Fibroblast of skin of right biceps (primary cell): ENCODE measurements at places on chromosomes 7 and 10.

- no peak for DNase-seq
These were observed 85.8 kb downstream of the AGMO start for GRCh38 chr7:15475808-15476530.

DNA sequence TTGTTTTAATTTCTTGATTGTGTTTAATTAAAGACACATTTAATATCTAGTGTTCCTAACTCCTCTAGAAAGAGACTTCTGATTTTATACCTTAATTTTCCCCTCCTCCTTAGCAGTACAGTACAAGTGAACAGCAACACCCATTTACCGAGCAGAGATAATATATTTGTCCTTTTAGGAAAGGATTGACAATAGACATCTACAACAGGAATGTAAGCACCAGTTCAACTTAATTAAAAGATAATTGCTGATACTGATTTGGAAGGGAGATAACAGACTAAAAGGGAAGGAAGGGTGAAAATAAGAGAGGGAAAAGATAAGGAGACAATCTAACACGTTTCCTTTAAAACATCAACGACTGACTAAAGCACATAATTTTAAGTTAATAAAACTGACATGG is 119.3 kb downstream of the SRPK2 start:
- DNase-seq = no peak

GRCh38 chr10:129514568-129515451 is 47.8 kb downstream of the MGMT start:
- no peak for DNase-seq

- no peak for DNase-seq
These were observed 33.3 kb upstream of the ORC5 start for GRCh38 chr7:104241135-104241534.

DNA sequence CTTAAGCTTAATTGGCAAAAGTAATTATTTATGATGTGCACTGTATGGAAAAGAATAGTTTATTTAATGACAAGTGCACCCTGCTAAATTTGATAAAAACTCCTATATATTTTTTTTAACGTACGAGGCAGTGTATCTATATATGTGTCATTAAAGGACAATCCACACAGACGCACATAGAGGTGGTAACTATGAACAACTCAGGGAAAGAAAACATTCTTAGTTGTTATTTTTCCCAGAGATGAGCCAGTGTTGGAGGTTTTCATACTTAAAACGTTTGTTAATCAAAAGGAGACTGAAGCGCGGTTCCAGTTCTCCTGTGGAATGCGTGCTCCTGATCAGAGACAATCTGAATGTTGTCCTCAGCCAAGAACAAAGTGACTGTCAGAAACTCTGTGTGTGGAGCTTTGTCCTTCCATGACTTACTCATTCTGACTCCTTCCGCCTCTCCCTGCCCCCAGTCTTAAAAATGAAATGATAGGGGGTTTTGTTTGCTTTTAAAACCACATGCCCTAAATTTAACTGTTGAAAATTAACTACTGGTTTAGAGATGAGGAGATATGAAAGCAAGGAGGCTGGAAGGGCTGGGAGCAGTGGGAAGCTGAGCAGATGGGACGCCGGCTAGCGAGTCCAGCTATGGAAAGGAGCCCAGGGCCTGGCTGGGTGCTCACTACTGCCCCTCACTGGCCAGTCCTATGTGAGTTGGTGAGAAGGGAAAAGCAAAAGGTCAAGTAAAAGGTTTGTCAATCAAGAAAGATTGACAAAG is 99.6 kb downstream of the SVIL start:
- peak; percentile 94 for DNase-seq

DNA sequence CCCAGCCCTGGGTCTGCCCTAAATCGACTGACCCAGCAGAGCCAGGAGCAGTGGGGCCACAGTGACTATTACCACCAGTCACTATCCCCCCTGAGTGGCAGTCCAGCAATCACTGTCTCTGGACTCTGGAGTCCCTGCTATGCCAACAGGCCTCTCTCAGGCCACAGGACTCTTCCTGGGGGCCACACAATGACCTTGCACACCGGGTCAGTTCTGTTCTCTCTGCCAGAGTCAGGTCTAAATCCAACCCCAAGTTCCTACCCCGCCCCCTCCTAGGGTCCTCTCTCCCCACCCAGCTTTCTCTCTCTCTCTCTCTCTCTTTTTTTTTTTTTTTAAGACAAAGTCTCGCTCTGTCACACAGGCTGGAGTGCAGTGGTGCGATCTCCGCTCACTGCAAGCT is 21.6 kb downstream of the GRID2IP start:
- DNase-seq = no peak

GRCh38 chr7:131106681-131107336 is 220.9 kb upstream of the MKLN1 start:
- DNase-seq = peak; percentile 32

DNA sequence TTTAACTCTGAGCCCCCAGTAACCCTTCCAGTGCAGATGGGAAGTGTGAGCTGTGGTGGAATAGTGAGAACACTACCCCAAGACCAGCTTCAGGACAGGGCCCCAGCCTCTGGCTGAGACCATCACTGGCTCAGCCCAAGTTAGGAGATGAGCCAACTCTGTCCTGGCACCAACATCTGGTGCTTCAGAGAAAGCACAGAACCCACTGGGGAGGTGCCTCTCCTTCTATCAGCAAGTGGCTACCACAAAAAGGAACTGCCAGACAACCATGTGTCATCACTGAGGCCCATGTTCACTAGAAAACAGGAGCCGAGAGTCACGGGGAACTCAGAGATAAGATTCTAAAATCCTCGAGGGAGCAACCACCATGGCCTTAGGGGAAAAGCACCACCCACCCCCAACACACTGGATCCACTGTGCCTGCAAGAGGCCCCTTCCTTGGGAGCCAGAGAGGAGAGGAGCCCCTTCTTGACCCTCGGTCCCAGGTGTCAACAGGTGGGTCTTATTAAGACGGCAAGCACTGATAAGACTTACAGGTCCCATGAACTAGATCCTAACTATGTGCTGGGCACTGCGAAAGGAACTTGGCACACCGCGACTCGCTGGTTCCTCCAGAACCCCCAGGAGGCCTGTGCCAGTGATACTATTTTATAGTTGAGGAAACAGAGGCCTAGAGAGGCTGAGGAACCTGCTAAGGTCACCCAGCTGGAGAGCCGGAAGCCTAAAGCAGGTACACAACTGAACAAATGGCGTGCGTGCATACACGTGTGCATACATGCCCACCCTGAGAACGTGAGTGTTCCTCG is 102.7 kb downstream of the FAM53B start:
- peak; percentile 29 for DNase-seq

GRCh38 chr7:82152858-82153257 is 290.7 kb downstream of the CACNA2D1 start:
- no peak for DNase-seq

DNA sequence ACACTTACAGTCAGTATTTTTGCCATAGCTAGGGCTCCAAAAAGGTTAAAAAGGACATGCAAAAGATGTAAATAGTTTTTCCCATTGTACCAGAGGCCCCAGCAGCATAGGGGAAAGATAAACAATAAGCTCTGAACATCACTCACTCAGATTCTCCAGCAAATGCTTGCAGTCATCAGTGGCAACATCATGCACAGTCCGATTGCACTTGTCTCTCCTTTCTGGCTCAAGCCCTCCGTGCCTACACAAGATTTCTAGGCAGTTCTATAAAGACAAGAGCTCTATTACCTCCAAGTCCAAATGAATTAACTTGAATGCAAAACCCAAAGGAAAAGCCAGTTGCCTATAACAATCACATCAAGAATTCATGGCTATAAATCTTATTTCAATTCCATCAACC is 106.3 kb downstream of the CTTNBP2 start:
- no peak for DNase-seq
